ENCODE measurements at places on chromosomes 1 and 21.

DNA sequence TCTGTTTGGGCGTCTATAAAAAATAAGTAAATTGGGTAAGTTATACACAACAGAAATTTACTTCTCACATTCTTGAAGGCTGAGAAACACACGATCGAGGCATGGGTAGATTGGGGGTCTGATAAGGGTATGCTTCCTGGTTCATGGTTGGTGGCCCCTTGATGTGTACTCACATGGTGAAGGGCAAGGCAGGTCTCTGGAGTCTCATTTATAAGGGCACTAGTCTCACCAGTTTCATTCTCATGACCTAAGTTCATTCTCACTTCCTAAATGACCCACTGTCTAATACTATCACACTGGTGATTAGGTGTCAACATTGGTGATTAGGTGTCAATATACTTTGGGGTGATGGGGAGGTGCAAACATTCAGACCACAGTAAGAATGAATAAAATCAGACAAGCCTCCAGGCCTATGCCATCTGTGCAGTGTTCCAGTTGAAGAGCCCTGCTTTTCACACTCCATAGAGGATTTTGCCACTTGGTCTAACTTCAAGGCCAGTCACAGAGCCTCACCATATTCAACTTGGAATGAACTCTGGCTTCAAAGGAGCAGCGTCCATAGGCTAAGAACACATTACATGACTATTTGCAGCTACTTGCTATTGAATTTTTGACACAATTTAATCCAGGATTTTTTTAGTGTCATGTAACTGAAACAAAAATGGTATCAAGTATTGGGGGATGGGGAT is 2.5 kb upstream of the GBP4 start:
- DNase-seq, result peak; percentile 5

DNA sequence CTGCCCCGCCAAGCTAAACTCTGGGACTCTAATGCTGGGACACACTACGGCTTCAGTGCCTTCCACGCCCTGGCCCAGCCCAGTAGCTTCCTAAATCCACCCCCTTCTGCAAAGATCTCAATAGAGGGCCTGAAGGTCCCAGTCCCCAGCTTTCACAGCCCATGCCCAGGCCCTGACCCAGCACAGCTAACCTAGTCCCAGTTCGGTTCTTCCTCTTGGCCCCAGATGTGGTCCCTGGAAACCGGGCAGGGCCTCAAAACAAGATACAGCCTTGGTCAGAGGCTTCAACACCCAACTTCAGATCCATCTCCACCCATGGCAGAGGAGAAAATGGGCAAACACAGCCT is 646 bp upstream of the PDZK1IP1 start:
- no peak for DNase-seq

- no peak for DNase-seq
Measured at GRCh38 chr21:27975514-27975913, 1008.6 kb upstream of the ADAMTS5 start.

DNA sequence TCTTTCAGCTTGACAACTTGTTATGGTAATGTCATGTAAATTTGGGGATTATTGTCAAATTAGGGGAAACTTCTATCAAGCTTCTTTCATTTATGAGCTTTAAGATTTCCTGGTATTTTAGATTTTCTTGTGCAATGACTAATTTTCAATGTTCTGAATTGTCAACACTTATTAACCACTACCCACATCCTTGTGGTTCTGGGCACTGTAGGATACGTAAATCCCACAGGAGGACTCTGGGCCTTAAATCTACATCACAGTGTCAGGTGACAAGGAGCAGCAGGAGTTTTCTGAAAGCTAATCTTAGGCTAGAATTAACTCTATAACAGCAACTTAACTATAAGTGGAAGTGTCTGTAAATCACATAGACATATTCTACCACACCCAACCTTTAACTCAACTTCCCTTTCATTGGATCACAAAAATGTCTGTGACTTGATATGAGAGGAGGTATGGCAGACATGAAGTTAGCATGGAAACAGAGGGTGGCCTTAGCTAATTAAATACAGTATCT is 397.7 kb downstream of the HLX start:
- DNase-seq, result no peak

DNA sequence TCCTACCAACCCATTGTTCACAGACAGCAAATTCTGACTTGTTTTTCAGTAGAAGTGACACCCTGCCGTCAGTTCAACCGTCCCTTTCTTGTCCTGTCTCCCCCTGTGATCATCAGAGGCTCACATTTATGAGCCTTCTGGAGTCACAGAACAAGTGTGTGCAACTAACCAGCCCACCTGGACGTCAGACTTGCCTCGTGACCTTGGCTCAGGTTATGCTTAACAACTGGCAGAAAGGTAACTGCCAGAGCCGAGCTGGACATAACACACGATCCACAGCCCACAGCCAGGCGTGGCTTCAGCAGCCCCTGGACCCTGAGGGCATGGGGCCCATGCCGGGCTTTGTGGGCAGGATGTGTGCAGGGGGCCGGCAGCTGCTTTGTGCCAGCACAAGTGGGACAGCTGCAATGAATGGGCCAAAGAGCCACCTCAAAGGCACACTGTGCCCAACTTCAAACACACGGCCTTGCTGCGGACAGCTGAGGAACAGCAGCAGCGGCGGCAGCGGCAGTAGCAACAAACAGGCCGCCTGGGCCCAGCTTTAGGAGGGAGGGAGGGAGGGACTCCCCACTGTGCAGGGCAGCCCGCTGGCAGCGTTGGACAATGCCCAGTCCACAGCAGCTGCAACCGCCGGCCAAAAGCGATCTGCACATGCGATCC is 103.9 kb downstream of the ZBTB18 start:
- DNase-seq, result no peak

DNA sequence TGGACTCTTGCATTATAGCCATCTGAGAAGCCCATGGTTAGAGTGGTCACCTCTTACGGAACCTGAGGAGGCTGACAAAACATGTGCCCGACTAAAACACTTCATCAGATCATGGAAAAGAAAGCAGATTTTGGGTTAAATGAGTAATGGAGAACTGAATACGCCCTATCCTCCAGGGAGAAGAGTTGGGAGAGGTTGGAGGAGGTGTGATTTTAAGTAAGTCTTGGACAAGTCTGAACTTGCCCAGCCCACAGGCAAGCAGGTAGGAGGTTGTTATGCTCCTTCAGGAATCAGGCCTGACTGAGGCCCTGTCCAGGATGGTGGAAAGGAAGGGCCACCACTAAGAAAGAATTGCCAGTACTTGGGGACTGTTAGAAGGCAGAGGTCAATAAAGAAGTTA is 255.8 kb downstream of the TGFB2 start:
- no peak for DNase-seq

DNA sequence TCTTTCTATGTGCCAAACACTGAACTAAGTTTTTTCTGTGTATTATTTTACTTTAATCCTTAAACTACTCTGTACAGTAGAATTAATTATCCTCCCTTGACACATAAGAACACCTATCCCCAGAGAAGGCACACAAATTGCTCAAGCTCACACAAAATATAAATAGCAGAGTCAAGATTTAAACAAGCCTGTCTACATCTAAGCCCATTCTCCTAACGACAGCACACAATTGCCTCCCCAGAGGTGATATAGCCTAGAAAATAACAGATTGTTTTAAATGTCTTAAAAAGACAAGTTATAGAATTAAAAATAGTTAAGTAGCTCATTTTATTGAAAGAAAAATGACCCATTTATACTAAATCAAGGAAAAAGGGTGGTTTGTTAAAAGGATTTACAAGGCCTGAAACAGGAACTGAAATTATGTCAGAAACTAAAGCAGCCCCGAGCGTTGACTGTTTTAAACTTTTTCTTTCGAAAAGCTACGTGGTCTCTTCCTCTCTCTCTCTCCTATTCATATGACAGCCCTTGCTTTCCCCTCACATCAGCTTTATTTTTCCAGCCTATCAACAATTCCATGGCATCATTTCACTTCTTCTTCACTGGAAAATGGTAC is 30.5 kb downstream of the TNFSF18 start:
- peak; percentile 26 for DNase-seq

- no peak for DNase-seq
Measured at GRCh38 chr1:152884966-152885624, 7.0 kb downstream of the SMCP start.

DNA sequence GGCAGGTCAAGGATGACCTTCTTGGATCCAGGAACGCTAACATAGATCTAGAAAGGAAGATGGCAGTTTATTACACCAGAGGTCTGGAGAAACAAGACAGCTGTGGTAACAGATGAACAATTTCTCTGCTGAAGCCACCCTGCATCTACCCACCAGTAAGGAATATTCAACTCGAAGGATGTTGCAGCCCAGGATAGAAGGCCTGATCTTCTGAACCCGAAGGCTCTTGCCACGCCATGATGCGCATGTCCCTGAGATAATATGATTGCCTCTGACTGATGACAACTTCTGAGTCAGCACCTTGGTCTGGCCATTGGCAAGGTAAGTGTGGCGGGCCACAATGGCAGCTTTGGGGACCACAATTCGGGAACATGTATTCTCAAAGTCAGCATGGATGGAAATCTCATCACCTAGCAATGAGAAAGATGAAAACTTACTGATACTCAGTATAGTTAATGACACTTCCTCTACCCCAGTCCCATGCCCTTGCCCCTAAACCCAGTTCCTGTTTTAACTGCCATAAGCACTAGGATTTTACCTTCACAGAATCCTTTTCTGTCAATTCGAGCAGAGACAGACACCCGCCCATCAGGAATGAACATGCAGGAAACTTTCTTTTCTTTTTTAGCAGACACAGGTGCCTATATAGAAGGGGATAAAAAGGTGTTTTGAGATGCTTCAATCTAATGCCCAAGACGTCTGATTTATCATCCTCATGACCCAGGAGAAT is 1.8 kb downstream of the TXNIP start:
- no peak for DNase-seq

DNA sequence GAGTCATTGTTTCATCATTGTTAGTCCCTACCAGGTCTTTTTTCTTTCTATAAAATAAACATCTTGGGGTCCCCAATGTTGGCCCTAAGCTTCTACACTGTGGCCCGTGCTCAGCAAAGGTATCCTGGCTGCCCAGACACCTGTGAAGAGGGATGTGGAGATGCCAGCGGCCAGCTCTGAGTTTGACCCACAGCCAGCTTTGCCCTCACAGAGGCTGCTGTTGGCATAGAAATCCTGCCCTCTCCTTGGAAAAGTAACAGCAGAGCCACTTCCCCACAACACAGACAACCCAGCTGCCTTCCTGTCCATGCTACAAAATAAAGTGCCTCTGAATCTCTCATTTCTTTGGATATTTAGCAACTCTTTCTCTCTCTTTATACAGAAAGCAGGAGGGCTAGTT is 6.0 kb downstream of the TRIM62 start:
- no peak for DNase-seq

GRCh38 chr1:7383671-7384520 is 387.2 kb upstream of the VAMP3 start:
- DNase-seq, result no peak

GRCh38 chr21:35491920-35492678 is 443.0 kb upstream of the RUNX1 start:
- no peak for DNase-seq

DNA sequence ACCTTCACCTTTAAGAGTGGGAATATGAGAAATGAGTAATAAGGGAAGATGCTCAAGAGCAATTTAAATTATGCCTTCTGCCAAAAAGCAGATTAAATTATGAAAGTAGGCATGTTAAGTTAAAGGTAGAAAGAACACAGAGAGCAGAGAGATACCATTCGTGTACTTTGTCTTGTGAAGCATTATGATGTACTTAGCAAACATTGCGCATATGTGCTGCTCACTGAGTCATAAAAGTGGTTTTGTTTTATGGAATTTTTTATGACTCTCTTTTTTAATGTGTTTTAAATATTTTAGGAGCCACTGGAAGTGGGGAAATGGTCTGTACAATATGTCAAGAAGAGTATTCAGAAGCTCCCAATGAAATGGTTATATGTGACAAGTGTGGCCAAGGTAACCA is 35.3 kb downstream of the MTF2 start:
- no peak for DNase-seq

DNA sequence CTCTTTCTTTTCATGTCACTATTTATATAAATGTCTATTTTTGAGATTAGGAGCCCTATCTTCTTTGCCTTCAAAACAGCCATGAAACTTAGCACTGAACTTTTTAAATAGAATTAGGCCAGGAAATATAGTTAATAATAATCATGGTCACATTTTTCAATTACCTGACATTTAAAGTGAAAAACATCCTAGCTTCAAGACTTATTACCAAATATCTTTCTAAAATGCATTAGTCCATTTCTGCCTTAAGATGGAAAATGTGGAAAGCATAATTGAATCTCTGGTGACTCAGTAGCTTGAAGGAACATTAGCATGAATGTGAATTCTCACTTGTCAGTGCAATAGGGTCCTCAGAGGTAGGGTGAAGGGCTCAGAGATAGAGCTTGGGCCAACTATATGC is 18.7 kb upstream of the RGS4 start:
- DNase-seq, result no peak

DNA sequence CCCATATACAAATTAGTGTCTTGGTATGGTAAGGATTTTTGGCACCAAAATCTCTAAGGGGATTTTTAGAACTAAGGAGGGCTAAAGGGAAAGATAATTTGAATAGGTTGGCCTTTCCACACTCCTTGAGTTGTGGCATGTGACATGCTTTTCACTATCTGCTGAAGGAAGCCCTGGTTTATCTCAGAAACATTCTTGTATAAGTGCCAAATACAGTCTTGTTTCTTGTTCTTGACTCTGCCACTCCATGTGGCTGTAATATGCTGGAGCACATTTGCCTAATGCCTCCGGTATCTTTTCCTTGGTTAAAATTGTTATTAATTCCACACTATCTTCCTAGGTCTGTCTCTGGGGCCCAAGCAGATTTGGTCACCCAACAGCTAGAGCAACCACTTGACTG is 457.0 kb downstream of the USP25 start:
- no peak for DNase-seq

DNA sequence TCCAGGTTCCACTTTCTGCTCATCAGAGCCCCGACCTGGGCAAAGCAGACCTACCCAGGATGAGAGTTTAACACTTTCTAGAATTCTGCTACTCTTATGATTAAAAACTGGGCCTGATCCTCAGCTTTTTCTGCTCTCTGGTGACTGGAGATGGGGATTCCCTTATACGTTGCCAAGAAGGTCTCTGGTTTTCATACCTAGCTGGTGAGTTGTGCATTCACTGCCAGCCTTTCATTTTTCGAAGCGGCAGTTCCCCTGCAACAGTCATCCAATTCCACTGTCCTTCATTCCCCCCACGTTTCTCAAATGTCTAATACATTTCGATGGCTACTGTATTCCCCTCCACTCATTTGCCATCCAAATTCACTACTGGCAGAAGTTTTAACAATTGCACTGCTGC is 135.3 kb downstream of the ADSS2 start:
- DNase-seq, result no peak

- no peak for DNase-seq
Measured at GRCh38 chr1:10160907-10161490, 49.4 kb upstream of the KIF1B start.

DNA sequence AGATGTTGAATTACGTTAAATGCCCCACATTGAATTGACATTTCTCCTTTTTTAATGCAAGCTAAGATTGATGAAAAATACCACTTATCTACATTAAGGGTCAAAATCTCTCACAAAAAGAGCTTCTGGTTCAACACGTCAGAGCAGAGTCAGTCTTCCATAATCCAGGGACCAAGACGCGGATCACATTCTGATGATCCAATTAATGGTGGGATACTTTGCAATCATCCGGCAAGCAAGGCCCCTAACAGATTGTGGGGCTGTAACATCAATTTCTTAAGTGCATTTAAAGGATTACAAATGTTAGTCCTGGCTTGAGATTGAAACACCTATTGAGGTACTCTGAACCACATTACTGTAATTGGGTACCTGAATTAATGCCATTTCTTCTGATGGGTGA is 120.2 kb upstream of the ESRRG start:
- no peak for DNase-seq
